ENCODE measurements at places on chromosomes 3 and 15. TPM values are rescaled to one million over a fixed set of nuclear protein-coding genes. Genes with fewer than 3 reads are reported as not detected.
A peak's percentile ranks its signal among the peaks of the same experiment; 100 is the strongest.

Gene RBPMS2
- 0.29 TPM for total RNA-seq

DNA sequence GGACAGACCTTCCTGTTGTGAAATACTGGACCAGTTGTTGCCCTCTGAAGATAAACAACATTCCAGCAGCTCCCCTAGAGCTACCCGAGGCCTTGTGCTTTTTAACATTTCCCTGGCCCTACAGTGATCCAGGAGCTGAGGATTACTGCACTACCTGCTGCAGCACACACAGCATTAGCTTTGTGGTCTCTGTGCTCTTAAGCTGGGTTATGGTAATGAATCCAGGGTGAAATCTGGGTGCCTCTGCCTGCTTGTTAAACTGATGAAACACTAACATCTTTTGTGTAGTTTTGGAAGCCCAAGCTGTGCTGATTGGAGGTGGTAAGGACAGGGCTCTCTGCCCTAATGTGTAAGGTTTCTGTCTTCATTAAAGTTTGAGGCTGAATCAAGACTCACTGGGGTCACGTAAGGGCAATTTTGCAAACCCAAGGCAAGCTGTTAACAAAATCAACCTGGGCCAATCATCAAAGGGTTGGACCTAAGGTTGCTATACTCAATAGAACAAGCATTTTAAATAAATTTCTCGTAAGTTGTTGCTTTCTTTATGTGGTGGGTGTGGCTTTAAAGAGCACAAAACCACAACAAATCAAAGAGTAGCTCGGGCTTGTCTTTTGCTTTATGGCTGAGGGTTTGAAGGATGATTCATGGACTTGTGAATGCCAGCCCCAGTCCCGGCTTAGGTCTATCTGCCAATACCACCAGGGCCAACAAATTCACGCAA lies 183.9 kb downstream of the TPRG1 start:
- peaks cover 23% of the 10 kb centered on the region for H3K4me1 ChIP-seq
- H3K27ac ChIP-seq, result peak overlapping the region; percentile 58
- no peak overlapping the region for H3K4me3 ChIP-seq
- H3K27me3 ChIP-seq, result no peaks in the 10 kb centered on the region

GRCh38 chr3:76645724-76646123 lies 394.2 kb upstream of the ROBO2 start:
- no peaks in the 10 kb centered on the region for H3K4me1 ChIP-seq
- no peak for DNase-seq
- H3K27me3 ChIP-seq, result no peaks in the 10 kb centered on the region
- H3K36me3 ChIP-seq, result no peaks in the 10 kb centered on the region
- no peak overlapping the region for H3K27ac ChIP-seq

- H3K27ac ChIP-seq, result no peak overlapping the region
- no peak overlapping the region for H3K4me3 ChIP-seq
- no peaks in the 10 kb centered on the region for H3K36me3 ChIP-seq
- H3K4me1 ChIP-seq, result no peaks in the 10 kb centered on the region
- no peak for DNase-seq
Measured at GRCh38 chr15:61396235-61396919, 167.3 kb upstream of the RORA start.

DNA sequence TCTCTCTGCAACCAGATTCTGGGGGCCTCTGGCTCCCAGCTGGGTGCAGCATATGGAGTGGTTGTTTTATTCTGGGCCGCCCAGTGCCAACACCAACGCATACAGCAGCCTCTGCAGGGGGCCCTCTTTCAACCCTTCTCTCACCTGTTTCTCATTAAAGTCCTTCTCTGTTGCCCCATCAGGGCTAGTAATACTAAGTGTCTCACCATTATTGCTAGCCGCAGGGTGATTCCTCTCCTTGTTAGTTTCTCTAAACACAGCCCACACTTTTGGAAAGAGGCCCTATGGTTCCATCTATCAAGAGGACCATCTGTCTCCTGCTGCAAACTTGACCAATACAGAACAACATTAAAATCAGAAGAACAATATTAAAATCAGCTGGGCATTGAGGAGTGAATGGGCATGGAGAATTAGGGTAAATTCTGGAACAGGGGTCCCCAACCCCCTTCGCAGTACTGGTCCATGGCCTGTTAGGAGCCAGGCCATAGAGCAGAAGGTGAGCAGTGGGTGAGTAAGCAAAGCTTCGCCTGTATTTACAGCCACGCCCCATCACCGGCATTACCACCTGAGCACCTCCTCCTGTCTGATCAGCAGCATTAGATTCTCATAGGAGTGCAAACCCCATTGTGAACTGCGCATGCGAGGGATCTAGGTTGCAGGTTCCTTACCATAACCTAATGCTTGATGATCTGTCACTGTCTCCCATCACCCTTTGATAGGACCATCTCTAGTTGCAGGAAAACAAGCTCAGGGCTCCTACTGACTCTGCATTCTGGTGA lies 36.5 kb downstream of the ALS2CL start:
- H3K27me3 ChIP-seq, result peaks cover 8% of the 10 kb centered on the region
- H3K4me3 ChIP-seq, result no peak overlapping the region
- no peak for DNase-seq
- no peaks in the 10 kb centered on the region for H3K36me3 ChIP-seq
- no peak overlapping the region for H3K27ac ChIP-seq

Measured in osteoblast (primary cell).